ENCODE measurements at places on chromosomes 13 and 19. TPM values are rescaled to one million over a fixed set of nuclear protein-coding genes. Genes with fewer than 3 reads are reported as not detected.

F2RL3 gene
- total RNA-seq = not detected

TMEM86B gene
- total RNA-seq = 6.7 TPM

COMP gene
- 0.16 TPM for total RNA-seq

GRCh38 chr13:98467263-98467985 is 109.5 kb downstream of the STK24 start:
- no peak overlapping the region for H3K4me3 ChIP-seq
- peaks cover 5% of the 10 kb centered on the region for H3K4me1 ChIP-seq
- H3K27me3 ChIP-seq = no peaks in the 10 kb centered on the region
- no peak for DNase-seq

- H3K27ac ChIP-seq = peak overlapping the region; percentile 56
- peak overlapping the region; percentile 66 for H3K4me3 ChIP-seq
- peaks cover 64% of the 10 kb centered on the region for H3K27me3 ChIP-seq
- no peak for DNase-seq
These were observed 15.2 kb downstream of the KCNC3 start for GRCh38 chr19:50313812-50314536.

DNA sequence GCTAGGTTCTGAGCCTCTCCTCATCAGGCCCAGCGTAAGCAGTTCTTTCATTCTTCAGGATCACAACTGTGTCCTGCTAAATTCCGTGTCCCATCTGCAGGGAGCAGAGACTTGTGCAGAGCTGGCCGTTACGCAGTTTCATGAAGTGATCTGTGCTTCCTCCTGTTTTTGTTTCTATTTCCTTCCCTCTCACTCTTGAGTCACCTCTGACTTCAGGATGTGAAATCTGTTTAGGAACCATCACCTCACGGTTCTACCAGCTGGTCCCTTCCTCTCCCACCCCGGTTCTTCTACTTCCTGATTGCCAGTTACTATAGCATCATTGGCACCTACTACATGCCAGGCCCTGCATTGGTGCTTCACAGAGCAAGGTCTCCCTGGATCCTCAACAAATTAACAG is 8.5 kb downstream of the MAU2 start:
- no peak for DNase-seq
- no peak overlapping the region for H3K4me3 ChIP-seq
- H3K4me1 ChIP-seq = no peaks in the 10 kb centered on the region
- H3K27me3 ChIP-seq = no peaks in the 10 kb centered on the region
- no peak overlapping the region for H3K27ac ChIP-seq

DNA sequence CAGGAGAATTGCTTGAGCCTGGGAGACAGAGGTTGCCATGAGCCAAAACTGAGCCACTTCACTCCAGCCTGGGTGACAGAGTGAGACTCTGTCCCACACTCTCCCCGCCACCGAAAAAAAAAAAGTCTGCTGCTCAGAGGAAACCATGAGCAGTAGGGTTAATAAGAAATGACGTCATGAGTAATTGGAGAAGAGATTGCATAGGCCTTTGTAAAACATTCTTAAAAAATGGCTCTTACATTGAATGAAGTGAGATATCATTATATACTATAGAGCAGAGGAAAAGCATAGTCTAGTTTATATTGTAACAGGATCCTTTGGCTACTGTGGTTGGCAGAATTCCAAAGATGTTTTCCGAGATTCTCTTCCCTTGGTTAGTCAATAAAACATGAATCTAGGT is 228.2 kb downstream of the PCDH20 start:
- H3K27ac ChIP-seq = no peak overlapping the region
- no peak for DNase-seq
- H3K4me1 ChIP-seq = peaks cover 12% of the 10 kb centered on the region
- peaks cover 2% of the 10 kb centered on the region for H3K27me3 ChIP-seq

DNA sequence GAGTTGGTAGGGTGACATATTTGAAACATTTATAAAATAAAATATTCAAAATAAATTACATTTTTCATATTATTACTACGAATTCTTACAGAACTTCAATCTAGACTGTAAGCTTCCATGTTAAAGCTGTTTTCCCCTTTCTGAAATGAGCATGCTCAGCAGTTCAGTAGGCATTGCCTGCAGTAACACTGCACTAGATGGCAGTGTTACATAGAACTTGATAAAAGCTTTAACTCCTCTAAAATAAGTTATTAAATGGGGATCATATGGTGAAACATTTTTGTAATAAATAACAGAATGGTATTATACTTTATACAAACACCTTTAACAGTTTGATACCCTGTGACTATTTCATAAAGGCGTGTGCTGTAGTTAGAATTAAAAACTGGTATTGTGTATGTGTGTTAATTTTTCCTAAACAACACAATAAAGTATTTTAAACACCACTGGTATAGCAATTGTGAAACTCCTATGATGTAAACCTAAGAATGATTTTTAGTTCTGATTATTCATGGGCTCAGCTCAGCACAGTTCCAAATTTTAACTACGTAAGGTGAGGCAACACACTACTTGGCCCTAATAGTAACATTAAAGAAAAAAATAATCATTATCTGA is 11.6 kb upstream of the GPR18 start:
- H3K27ac ChIP-seq = no peak overlapping the region
- peaks cover 12% of the 10 kb centered on the region for H3K36me3 ChIP-seq
- DNase-seq = no peak
- no peaks in the 10 kb centered on the region for H3K27me3 ChIP-seq
- no peaks in the 10 kb centered on the region for H3K4me1 ChIP-seq

DNA sequence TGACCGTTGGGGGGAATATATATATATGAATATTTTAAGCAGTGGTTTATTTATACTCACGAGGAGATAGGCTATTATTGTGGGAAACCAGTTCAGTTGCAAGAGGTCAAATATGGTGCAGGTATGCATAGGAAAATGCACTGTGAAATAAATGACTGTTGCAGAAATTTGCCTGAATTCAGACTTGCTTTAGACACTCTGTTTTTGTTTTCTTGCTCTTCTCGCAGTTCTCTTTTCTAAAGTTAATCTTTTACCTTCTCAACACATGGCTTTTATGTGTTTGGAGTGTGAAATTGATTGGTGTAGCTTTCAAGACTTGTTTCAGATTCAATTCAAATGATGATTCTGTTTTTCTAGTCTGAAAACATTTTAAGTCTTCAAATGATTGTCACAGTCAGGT is 109.7 kb downstream of the LRCH1 start:
- H3K27me3 ChIP-seq = no peaks in the 10 kb centered on the region
- H3K27ac ChIP-seq = peak overlapping the region; percentile 70
- no peak for DNase-seq

- no peaks in the 10 kb centered on the region for H3K36me3 ChIP-seq
- no peak overlapping the region for H3K27ac ChIP-seq
- no peak for DNase-seq
- no peak overlapping the region for H3K4me3 ChIP-seq
- no peaks in the 10 kb centered on the region for H3K4me1 ChIP-seq
These were observed 19.2 kb downstream of the CEACAM6 start for GRCh38 chr19:41774515-41774980.

DNA sequence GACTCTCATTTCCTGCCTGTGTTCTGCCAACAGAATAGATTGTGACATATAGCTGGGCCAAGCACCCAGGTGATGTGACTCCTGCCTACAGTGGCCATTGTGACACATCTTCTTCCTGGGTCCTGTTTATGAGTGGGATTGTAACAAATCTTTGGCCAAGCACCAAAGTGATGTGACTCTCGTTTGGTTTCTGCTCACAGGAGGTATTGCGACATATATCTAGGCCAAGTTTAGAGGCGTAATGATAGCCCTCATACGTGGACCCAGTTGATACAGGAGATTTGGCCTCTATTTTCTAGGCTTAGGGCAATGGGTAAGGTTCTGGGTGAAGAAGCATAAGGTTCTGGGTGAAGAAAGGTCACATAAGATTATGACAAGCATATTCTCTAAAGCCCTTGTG is 76.2 kb downstream of the ZNF208 start:
- H3K27ac ChIP-seq = no peak overlapping the region
- DNase-seq = no peak
- no peaks in the 10 kb centered on the region for H3K36me3 ChIP-seq
- H3K27me3 ChIP-seq = no peaks in the 10 kb centered on the region

DNA sequence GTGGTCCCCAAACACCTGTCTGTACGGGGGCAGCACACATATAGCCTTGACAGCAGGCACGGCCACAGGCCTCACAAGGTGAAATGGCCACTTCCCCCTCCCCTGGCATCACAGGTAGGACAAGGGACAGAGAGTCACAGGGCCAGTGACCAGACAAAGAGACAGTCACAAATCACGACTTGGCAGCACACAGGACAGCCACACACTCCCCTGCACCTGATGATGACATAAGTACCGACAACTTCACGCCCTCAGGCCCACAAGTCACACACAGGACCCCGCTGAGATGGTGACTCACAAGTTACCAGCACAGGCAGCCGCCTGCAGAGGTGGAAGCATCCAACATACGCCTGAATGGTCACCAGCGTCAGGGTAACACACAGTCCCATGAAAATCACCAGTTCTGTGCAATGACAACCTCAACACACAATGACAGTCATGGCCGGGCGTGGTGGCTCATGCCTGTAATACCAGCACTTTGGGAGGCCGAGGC is 16.5 kb downstream of the TYK2 start:
- no peaks in the 10 kb centered on the region for H3K27me3 ChIP-seq
- H3K36me3 ChIP-seq = peaks cover 33% of the 10 kb centered on the region
- no peaks in the 10 kb centered on the region for H3K4me1 ChIP-seq
- no peak for DNase-seq
- H3K4me3 ChIP-seq = no peak overlapping the region
- H3K27ac ChIP-seq = no peak overlapping the region

- H3K27ac ChIP-seq = no peak overlapping the region
- no peak overlapping the region for H3K4me3 ChIP-seq
- H3K36me3 ChIP-seq = peaks cover 7% of the 10 kb centered on the region
- peaks cover 27% of the 10 kb centered on the region for H3K27me3 ChIP-seq
- H3K4me1 ChIP-seq = no peaks in the 10 kb centered on the region
These were observed 9.5 kb upstream of the SWSAP1 start for GRCh38 chr19:11364935-11365334.

- H3K27ac ChIP-seq = no peak overlapping the region
- no peaks in the 10 kb centered on the region for H3K4me1 ChIP-seq
- no peak for DNase-seq
These were observed 27.4 kb upstream of the TIMM44 start for GRCh38 chr19:7970716-7971448.

GRCh38 chr13:111183087-111183645 is 68.1 kb downstream of the ARHGEF7 start:
- H3K27me3 ChIP-seq = no peaks in the 10 kb centered on the region
- H3K4me3 ChIP-seq = no peak overlapping the region
- no peaks in the 10 kb centered on the region for H3K36me3 ChIP-seq
- no peak overlapping the region for H3K27ac ChIP-seq

DNA sequence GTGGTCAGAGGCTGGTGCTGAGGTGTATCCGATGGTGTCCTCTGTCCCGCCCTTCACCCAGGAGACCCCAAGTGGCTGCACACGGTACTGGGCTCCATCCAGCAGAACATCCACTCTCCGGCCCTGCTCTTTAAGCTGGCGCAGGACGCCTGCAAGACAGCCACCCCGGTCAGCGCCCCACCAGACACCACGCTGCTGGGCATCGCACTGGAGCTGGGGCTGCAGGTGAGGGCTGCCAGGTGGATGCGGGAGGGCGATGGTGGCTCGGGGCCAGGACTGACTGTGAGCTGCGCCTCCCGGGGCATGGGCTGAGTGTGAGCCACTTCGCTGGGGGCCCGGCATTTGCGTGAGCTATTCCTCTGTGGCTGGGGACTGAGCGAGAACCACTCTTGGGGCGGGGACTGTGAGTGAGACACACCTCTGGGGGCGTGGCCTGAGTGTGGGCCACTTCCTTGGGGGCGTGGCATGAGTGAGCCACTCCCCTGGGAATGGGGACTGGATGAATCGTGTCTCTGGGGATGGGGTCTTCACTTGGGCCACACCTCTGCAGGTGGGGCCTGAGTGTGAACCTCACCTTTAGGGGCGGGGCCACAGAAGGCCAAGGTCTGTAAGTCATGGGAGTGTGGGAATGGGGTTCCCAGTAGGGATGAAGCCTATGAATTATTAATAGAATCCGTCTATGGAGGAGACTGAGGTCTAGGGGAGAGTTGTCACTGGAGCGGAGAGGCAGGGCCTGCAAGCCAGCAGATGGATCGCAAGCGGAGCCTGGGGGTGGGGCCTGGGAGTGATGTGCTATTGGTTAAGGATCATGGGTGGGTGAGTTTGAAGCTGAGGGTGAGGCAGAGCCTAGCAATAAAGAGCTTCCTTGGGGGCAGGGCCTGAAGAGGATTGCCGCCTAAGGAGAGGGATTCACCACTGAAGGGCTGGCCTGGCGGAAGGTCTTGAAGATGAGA is 30.5 kb downstream of the ZSWIM4 start:
- H3K27ac ChIP-seq = peak overlapping the region; percentile 41
- no peak overlapping the region for H3K4me3 ChIP-seq
- DNase-seq = no peak
- no peaks in the 10 kb centered on the region for H3K27me3 ChIP-seq
- no peaks in the 10 kb centered on the region for H3K4me1 ChIP-seq
- H3K36me3 ChIP-seq = peaks cover 36% of the 10 kb centered on the region

DNA sequence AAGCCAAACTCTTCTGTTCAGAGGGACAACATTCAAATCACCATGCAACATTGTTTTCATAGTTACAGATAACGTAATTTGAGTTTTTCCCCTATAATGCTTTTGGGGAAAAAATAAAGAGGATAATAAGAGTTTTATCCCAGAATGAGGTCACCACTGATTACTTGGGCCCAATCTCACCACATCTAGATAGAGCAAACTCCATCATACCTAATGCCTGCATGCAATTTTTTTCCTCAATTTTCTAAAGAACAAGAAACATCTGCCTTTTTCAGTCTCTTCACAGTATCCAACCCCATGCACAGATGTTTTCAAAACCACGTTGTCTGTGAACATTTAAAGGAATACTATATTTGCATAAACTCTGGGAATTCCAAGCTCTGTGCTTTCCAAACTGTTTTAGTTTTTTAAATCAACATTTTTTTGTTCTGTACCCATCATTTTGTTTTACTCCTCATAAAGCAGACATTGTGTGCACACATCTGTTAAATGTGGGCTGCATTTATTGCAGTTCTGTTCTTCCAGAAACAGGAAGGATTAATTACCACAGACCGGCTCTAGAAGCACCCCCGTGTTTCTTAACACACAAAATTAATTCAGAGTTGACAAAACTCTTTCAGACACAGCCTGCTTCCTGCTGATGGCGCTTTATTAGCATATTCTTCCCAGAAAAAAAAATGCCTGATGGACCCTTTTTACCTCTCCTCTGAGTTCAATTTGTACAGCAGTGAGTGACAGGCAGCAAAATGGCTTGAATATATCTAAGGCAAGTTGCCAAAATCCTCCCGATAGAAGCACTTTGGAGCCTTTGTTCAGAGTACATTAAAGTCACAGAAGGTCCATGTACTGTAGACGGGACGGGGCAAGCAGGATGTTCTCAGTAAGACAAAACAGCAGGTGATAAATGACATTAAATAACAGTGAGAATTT is 1171.9 kb downstream of the EFNB2 start:
- peak overlapping the region; percentile 31 for H3K27ac ChIP-seq
- H3K4me1 ChIP-seq = peaks cover 19% of the 10 kb centered on the region
- no peak overlapping the region for H3K4me3 ChIP-seq
- no peak for DNase-seq
- no peaks in the 10 kb centered on the region for H3K36me3 ChIP-seq
